ENCODE measurements at places on chromosomes 2 and 18.

- DNase-seq, result no peak
Measured at GRCh38 chr2:203982276-203982675, 45.7 kb downstream of the ICOS start.

- no peak for DNase-seq
Measured at GRCh38 chr18:61824733-61825363, 68.0 kb downstream of the RNF152 start.

GRCh38 chr18:5958822-5959221 lies 63.5 kb upstream of the TMEM200C start:
- no peak for DNase-seq

- DNase-seq, result no peak
Measured at GRCh38 chr2:152407204-152407721, 72.3 kb downstream of the FMNL2 start.

GRCh38 chr2:179106342-179106675 lies 56.4 kb upstream of the CCDC141 start:
- DNase-seq, result no peak

DNA sequence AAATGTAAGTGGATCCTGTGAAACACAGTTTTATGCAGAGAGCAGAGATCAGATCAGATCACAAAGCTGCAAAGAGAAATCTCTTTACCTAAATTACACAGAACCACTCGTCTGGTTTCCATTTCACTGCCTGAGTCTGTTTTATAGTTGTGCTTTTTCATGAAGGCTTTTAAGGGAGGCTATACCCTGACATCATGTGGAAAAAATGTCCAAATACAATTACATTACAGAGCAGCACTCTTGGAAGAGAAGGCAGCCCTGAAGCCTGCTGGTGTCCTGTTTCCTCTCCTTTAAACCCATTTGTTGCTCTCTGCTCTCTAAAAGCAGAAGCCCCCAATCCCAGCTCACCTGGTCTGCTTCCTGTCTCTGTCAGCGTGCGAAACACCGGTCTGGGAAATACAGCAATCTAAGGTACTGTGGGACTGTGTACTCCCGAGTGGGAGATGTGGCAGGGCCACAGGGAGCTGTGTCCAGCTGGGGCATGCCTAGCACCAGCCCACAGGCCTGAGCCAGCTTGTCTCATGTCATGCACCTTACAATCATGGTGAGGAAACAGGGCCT lies 24.8 kb upstream of the ZFP36L2 start:
- no peak for DNase-seq
